ENCODE measurements at places on chromosomes 13 and 19.
A peak's percentile ranks its signal among the peaks of the same experiment; 100 is the strongest.

DNA sequence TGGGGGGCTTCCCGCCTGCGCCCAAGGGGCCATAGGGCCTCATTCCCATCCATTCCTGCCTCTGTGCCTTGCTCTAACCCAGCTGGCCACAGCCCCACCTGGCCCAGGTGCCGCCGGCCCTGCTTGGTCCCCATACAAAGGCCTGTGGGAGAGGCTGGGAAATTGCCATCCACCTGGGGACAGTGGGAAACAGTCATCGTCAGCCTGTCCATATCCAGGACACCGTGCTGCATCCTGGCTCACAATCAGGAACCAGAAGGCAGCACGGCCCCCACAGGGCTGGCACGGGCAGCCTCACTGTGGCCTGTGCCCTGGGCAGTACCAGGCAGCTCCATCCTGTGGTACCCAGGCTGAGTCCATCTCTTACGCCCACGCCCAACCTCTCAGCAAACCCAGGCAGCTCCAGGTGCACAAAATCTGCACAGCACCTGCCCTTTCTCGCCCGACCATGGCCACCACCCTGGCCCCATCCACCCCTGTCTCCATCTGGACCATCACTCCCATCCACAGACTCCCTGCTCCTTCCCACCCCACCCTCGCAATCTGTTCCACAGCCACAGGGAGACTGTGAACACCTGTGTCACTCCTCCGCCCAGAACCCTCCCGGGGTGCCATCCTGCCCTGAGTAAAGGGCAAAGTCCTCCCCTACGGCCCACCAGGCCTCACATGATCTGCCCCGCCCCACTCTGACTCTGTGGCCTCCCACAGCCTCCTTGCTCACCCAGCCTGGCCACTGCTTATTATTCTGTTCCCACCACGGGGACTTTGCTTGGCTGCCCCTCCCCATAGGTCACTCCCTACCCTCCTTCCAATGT lies 21.1 kb upstream of the FBXO27 start:
- no peak for DNase-seq

- no peak for DNase-seq
Observed at GRCh38 chr13:74306496-74306895, 172.3 kb upstream of the KLF12 start.

GRCh38 chr13:98232456-98232855 lies 55.4 kb upstream of the RNF113B start:
- DNase-seq: no peak

DNA sequence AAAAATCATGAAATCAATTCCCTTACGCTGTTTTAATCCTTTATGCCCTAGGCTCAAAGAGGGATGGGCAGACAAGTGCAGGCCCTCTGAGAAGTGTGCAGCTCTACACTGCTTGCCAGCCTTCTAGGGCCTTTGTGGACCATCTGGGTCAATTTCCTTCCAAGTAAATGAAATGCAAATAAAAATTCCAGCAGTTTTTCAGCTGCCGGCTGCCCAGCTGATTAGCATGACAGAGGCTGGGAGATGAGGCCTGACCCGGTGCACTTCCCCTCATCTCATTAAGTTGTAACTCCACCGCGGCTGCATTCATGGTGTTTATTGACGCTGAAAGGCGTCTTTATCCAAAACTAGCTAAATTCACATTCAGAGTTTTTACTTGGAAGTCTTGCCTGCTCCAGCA lies 47.5 kb upstream of the GSX1 start:
- no peak for DNase-seq

- DNase-seq: no peak
Observed at GRCh38 chr19:28257396-28257795, 955.6 kb downstream of the UQCRFS1 start.

- DNase-seq: no peak
Observed at GRCh38 chr13:30502237-30502636, 36.5 kb upstream of the HMGB1 start.

DNA sequence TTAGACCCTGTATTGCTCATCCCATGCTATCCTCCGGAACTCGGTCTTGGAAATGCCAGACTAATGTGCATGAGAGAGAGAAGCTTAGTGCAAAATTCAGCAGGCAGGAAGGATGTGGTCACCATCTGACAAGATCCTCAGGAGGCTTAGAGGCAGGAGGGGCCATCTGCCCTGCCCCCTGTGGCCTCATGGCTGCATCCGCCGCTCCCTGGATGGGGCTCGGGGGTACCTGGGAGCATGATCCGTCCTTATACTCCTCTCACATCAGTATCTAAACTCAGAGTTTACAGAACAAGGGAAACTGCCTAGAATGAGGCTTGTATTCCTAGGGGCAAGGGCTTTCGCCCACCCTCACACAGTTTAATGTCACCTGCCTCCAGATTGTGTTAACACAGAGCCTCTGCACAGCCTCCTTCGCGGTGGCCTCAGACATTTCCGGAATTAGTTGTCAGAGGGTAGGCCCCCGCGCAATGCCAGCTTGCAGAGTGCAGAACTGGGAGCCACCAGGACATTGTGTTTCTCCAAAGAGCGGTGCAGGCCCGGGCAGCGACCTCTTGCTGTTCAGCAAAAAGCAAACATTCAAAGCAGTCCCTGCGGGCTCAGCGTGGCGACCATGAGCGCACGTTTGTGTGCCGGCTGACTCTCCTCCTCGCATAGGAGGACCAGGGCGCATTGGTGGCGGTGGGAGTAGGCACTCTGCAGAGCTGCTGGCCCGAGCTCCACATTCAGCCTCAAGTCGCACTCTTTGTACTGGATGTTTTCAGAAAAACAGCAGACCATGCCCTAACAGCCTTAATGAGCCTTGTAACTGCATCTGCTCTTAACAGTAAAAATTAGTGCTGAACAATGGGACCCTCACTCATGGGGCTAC lies 39.1 kb downstream of the GPR12 start:
- DNase-seq: no peak

- DNase-seq: no peak
Observed at GRCh38 chr13:103656311-103656710, 590.1 kb upstream of the SLC10A2 start.

DNA sequence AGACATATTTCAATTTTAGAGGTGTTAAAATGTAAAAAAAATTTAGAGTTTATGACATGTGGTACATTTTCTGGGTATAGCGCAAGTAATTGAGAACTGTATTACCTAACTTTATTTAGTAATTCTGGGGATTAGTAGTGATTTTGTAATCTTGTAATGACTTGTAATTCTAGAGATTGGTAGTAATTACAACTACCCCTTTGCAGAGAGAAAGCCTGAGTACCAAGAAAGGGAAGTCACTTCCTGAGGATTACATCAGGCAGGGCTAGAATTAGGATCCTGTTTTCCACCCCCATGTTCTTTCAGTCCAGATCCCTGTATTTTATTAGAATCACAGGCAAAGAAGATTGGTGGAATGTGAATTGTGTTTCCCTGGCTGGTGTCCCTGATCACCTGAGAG lies 274.9 kb downstream of the KCNRG start:
- no peak for DNase-seq

DNA sequence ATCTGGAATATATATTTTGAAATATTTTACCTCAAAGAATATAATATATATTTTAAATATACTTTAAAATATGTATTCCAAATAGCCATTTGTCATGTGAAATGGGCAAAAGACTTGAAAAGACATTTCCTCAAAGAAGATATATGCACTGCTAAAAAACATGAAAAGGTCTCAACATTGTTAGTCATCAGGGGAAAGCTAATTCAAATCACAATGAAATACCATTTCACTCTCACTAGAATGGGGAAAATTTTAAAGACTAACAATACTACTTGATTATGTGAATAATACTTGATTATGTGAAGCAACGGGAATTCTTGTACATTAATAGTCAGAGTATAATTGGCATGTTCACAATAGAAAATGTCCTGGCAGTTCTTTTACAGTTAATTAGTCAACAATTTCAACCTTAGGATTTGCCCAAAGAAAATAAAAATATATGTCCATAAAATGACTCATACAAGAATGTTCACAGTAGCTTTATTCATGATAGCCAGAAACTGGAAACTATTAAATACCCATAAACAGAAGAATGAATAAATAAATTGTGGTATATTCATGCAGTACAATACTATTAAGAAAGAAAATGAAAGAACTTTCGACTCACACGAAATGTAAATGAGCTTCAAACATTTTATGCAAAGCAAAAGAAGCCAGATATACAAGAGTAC lies 6.8 kb upstream of the KBTBD6 start:
- peak; percentile 46 for DNase-seq

DNA sequence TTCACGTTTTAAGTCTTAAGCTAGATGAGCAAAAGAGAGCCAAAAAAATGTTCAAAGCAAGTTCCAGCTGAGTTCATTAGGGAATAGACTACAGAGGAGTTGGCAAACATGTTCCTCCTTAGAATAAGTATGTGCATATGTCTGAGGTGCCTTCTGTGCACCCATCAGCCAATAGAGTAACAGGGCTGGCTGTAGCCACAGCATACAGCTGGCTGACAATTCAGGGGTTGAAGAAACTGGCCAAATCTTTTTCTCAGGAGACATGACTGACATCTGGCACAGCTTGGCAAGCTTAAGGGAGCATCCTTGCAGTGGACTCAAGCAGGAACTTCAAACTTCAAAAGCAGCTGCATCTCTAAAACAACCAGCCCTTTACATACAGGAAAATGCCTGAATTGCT lies 414.8 kb upstream of the PCDH20 start:
- DNase-seq: no peak

Measured in epithelial cell of proximal tubule (primary cell).